ENCODE measurements at places on chromosomes 3 and 15.

DNA sequence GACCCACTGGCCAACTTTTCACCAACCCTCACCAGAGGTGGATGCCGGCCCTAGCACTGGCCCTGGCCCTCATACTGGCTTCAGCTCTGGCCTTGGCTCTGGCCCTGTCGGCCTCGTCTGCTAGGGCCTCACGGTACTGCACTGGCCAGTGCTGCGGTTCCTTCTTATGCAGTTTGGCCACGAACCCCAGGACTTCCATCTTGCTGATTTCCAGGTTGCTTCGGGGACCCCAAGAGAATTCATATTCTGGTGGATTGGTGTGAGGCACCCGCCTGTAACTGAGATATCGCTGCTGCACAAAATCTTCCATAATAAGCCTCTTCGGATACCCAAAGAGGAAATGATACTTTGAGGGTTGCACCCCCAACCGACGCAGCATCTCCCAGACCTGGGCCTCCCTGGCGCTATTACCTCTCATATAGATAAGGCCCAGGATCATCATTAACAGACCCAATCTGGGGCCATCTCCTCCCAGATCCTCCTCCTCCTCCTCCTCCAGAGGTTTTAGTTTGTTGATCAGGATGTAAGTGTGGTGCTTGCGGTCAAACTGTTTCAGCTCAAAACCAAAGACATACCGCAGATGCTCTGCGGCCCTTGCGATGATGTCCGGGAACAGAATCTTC lies 883 bp downstream of the MAGEF1 start:
- no peak for DNase-seq

DNA sequence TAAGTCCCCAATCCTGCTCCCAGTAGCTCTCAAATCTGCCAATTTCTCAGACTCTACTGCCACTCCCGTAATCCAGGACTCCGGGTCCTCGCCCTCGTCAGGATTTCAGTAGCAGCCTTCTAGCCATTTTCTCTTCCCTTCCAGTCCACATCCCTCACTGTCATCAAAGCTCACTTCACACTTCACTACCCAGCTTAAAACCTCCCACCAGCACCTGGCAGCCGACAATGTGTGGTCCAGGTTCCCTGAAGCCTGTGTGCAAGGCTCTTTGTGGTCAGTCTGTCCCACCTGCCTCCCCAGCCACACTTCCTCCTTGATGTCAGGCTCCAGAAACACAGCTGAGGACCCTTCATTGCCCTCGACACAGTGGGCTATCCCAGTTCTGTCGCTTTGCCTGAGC lies 304.5 kb upstream of the ROPN1 start:
- no peak for DNase-seq

DNA sequence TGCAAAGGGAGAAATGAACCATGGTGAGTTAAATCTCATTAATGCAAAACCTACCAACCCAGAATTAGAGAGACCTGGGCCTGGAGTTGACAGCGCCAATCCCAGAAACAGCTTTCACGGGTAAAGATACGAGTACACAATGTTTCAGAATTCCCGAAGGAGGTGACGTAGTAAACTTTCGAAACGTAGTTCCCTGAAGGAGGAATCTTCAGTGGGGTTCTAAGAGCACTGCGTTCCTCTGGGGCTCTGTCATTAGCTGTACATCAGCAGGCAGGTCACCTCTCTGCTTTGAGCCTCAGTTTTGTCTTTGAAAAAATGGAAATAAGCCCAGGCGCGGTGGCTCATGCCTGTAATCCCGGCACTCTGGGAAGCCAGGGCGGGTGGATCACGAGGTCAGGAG lies 152.3 kb downstream of the XXYLT1 start:
- no peak for DNase-seq

GRCh38 chr15:87123676-87124382 lies 1044.2 kb downstream of the AGBL1 start:
- DNase-seq = no peak

GRCh38 chr3:144429719-144430121 lies 458.1 kb downstream of the DIPK2A start:
- peak; percentile 9 for DNase-seq

DNA sequence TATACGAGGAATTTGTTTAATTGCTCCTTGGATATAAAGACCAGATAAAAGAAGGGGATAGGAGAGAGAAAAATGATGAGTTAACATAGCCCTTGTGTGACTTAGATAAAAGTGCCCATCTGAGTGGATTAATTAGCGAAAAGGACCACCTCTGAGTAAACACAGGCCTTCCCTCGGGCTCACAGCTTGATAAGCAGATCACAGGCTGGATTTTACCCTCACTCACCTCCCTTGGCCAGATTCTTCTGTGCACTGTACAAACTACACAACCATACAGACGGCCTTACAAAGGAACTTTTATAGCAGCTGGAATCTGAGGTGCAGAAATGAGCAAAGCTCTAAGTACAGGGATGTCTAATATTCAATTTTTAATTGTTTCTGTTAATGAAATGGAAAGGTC lies 112.4 kb upstream of the STT3B start:
- no peak for DNase-seq

GRCh38 chr3:40170395-40170794 lies 139.1 kb upstream of the EIF1B start:
- DNase-seq = no peak

GRCh38 chr15:53808058-53808706 lies 48.7 kb upstream of the WDR72 start:
- peak; percentile 37 for DNase-seq

DNA sequence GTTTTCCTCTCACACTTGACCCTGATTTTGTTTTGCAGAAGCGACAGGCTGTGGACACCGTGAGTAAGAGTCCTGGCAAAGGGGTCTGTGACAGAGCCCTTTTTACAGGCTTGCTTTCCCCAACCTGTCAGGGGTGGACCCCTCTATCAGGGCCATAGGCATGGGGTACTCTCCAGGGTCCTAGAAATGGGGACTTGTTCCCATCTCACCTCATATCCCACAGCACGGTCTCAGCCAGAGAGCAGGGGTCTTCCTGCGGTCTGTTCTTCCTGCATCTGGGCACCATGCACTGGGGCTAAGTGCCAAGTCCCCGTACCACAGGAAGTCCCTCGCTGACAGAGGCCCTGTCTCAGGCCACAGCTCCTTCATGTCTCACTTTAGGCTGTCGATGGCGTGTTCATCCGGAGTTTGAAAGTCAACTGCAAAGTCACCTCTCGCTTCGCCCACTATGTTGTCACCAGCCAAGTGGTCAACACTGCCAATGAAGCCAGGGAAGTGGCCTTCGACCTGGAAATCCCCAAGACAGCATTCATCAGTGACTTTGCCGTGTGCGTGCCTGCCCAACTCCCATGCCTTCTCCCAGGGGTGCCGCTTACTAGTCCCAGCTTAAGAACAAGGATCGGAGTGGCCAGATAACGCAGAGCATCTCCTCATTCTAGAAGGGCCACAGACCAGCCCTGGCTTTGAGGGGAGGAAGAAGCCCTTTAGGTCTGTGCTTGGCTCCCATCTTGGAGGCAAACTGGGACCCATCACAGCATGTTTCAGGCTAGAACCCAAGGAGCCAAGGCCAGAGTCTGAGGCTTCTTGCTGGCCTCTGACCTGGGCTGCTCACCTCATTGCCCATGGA lies 783 bp downstream of the ITIH1 start:
- DNase-seq = no peak

- peak; percentile 87 for DNase-seq
Measured at GRCh38 chr3:194485468-194485880, 1.3 kb downstream of the ATP13A3 start.

GRCh38 chr3:5343459-5343858 lies 156.0 kb downstream of the EDEM1 start:
- no peak for DNase-seq

DNA sequence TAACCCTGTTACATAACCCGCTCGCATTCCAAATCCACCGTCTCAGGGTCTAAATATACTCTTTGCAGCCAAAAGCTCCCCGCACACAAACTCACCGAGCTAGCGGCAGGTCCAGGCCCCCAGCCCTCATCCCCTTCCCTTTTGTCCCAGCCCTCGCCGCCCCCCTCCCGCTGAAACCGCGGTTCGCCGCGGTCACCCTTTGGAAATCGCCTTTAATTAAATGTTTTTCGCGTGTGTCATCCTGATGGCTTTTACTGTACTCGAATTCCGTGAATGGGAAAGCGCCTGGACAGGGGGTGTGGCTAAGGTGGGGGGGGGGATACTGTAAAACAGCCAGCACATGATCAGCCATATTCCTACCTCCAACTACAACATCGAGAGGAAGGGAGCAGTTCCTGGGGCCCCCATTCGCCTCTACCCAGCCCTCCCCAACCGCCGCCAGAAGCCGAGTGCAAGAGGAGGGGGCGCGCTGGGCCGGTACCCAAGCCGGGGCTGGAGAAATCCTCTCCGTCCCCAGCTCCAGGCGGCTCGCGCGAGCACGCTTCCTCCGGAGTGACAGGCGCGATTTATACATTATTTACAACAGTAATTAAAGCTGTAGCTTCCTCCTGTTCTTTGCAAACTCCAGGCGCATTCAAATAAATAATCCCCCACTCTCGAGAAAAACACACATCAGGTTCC lies 1.7 kb downstream of the RORA start:
- DNase-seq = peak; percentile 49

- DNase-seq = peak; percentile 77
Measured at GRCh38 chr3:97882975-97883598, 61.3 kb downstream of the CRYBG3 start.

- peak; percentile 69 for DNase-seq
Measured at GRCh38 chr3:189806171-189806951, 175.2 kb downstream of the TP63 start.

DNA sequence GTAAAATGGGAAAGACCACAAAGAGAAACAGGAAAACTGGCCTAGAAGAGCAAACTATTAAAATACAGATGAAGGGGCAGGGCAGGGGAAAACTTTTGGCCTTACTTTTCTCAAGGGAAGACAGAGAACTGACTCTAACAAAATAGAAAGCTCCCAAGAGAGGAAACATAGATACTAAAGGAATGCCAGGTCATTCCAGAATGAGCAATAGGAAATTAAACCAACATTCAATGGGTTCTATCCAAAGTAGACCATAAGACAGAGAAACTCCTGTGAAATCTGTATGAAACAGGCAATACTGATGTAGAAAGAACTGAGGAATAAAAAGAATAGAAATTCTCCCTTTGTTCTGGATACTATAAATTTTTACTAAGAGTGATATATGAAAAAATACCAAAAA lies 491.8 kb downstream of the MECOM start:
- DNase-seq = no peak

DNA sequence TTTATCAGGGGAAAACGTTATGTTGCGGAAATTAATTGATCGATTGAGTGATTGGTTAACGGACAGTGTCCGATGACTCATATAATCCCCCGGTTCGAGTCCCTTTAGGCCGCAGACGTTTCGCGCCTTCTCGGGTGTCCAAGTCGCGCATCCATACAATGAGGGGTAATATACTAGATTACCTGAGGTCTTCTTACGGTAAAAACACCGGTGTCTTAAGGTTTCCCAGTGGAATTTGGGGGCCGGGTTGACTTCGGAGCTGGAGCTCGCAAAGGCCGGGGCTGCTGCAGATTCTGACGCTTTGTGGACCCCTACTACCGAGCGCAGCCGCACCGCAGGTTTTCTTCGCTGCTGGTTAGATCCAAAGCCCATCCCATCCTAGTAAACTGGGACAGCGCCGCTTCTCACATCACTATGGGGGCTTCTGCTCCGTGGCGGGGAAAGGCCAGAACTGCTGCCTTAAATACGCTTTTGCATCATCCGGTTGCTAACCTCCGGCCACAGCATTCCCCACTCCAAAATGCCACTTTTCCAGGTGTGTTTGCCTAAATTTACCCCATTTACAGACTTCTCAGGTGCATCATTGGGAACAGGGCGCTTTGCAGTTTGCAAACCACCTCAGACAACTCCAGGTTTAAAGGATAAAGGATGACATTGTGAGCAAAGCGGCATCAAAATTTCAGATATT lies 858 bp upstream of the SACM1L start:
- no peak for DNase-seq

Measured in renal cortical epithelial cell (primary cell).